ENCODE measurements at places on chromosomes 6 and 20.

DNA sequence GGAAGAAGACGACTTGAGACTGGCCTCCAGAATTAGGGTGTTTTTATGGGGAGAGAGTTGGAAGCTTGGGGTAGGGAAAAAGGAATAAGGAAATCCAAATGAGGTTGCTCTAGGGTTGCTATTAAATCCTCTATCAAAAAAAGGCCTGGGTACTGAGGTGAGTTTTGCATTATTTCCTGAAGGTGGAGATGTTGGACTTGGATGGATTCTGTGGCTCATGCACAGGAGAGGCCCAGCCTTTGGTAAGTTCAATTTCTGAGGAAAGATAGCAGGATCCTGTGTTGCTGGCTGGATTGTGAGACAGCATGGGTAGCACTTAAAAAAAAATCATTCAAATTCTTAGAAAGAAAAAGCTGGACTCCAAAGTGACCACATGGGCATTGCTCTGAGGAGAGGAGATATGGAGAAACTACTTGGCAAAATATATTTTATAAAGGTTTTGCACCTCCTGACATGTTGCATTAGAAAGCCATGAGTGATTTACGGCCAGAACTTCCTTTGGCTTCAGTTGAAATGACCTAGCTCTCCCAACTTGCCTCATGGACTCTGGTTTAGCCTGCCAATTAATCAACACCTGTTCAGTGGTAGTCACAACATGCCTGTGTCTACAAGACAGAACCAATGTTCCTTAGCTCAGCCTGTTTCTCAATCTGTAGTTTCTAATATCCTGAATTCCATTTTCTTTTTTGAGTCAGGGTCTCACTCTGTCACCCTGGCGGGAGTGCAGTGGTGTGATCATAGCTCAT, 152.1 kb upstream of the RALGAPA2 start:
- DNase-seq = no peak

DNA sequence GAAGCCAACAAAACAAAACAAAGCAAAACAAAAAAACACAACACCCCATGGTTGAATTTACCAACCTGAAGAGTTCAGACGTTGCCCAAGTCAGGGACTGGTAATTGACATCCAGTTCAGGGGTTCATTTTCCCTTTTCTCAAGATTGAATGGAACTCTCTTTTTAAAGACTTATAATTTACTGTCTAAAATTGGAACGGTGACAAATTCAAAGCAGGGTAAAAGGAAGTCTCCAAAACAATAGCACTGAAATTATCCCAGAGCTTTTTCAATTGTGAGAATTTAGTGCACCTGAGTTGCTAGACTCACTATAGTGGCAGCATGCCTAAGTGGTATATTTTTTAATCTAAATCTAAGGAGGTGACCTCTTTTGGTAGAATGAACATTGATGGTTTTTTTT, 90.9 kb upstream of the PREP start:
- no peak for DNase-seq

GRCh38 chr6:148596891-148597455, 149.9 kb upstream of the UST start:
- no peak for DNase-seq

- DNase-seq = no peak
Observed at GRCh38 chr6:6635291-6635690, 46.8 kb downstream of the LY86 start.

- DNase-seq = no peak
Observed at GRCh38 chr6:153034139-153034538, 31.6 kb upstream of the MTRF1L start.

- no peak for DNase-seq
Observed at GRCh38 chr6:157036245-157036711, 259.1 kb downstream of the ARID1B start.

DNA sequence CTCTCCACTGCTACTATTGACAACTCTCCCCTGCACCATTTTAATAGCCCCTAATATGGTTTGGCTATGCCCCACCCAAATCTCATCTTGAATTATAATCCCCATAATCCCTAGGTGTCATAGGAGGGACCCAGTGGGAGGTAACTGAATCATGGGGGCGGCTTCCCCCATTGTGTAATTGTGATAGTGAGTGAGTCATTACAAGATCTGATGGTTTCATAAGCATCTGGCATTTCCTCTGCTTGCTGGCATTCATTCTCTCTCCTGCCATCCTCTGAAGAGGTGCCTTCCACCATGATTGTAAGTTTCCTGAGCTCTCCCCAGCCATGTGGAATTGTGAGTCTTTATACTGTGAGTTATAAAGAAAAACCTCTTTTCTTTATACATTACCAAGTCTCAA, 74.1 kb upstream of the TCF21 start:
- no peak for DNase-seq

- no peak for DNase-seq
Observed at GRCh38 chr6:54916858-54917257, 70.3 kb downstream of the FAM83B start.

DNA sequence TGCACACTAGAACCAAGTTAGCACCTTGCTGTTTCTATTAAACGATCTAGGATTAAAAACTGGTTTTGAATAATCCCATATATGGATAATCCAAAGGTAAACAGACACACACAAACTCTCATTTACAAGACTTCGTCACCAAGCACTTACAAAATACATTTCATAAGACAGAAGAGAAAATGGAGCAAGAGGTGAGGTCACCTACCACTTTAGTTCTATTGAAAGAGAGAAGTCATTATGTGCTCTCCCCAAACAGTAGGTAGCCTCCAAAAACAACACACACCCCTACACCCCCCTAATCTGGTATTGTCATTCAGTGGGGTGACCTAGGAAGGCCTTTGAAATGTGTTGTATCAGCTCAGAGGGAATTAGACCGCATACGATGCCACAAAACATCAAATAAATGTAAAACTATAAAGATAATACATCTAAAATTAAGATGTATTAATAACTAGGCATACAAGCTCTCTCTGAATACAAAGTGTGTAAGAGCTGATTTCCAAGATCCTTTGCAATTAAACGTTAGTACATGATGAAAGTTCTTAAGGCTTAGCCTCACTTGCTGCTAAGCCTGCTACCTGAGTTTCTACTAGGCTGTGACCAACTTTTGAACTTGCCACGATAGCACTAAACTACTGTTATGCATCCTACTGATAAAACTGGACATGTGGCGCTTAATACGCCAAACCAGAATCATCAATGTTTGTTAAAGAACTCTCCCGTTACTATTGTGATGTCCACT, 1.6 kb downstream of the SRPK1 start:
- no peak for DNase-seq

DNA sequence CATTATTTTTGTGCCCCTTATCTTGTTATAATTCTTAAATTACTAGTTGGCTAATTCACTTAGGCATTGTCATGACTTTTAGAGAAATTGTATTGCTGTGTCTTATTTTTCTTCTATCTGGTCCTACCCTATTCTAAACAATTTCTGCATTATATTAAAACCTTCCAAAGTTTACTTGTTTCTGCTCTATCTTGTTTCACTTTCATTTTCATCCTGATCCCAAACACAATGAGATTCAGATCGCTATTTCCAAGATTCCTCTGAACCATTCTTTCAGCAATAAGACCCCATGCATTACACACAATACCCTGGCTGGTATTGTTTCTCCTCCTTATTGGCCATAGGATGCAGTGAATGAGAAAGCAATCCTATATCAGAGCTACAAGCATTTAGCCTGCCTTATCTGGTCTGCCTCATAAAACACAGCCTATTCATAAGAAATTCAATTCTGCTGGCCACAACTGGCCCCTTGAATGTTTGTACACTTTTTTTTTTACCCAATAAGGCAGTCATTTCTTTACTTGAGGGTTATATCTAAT, 69.9 kb upstream of the POU3F2 start:
- no peak for DNase-seq

DNA sequence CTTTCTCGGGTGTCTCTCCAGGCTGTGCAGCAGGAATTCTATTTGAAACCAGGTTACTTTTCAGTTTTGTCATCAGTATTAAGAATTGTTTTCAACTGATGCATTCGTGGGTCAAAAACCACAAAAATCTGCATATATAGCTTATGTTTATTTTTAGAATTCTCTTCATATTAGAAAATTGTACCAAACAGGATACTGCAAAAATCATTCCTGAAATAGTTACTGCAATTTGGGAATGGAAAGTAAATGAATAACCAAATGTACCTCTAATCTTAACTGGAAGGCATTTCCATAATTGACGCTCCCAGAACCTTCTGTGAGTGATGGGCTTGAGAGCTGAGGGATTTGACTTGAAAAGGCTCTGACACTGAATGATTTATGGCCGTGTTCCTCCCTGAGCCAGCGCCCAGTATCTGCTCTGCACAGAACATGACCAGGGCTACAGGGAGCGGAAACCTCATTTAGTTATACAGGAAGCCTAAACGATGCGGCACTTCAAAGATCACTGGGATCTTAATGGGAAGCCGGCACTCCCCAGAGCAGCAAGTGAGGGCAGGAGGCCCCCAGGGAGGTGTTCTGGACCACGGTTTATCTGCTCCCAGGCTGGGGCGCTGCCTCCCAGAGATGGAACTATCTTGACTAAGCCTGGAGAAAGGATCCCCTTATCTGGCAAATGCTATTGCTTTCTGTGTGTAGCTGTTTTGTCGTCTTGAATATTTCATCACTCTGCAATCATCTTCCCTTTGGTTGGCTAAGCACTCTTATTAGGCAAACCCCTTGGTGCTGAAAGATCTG, 446.0 kb downstream of the QKI start:
- no peak for DNase-seq
